ENCODE measurements at places on chromosomes 7 and 10. TPM values are rescaled to one million over a fixed set of nuclear protein-coding genes. Genes with fewer than 3 reads are reported as not detected.

Gene DIP2C
- total RNA-seq, result 0.54 TPM

Gene NEURL1
- 3.2 TPM for total RNA-seq

Gene ODAD2
- 0.56 TPM for total RNA-seq

Gene SKIDA1
- total RNA-seq, result not detected

Gene TPK1
- total RNA-seq, result 21.4 TPM

Gene SFRP4
- total RNA-seq, result not detected

Gene PTF1A
- total RNA-seq, result not detected

Gene NPFFR1
- not detected for total RNA-seq

Gene CCDC6
- total RNA-seq, result 45.5 TPM

Gene AMPH
- not detected for total RNA-seq

Gene MYOZ1
- not detected for total RNA-seq

Gene PDZD7
- total RNA-seq, result 0.14 TPM

Gene USP54
- total RNA-seq, result 7.7 TPM

Gene AKR1C3
- 0.87 TPM for total RNA-seq

Gene PRSS37
- total RNA-seq, result not detected

Gene TMEM243
- 86.3 TPM for total RNA-seq

Gene LRRD1
- not detected for total RNA-seq

Gene FAM180A
- total RNA-seq, result not detected

Gene OPN4
- total RNA-seq, result not detected

Gene SEMA3D
- total RNA-seq, result not detected

Gene SPDYE2
- total RNA-seq, result not detected

Gene GDF10
- total RNA-seq, result 4.1 TPM

Gene BMPER
- total RNA-seq, result not detected

Gene ASB15
- total RNA-seq, result not detected

Gene CLCN1
- not detected for total RNA-seq

Gene OPN1SW
- total RNA-seq, result not detected
